Naive thymus-derived CD8-positive, alpha-beta T cell (primary cell): ENCODE measurements at places on chromosomes 16 and 17. TPM values are rescaled to one million over a fixed set of nuclear protein-coding genes. Genes with fewer than 3 reads are reported as not detected.
A peak's percentile ranks its signal among the peaks of the same experiment; 100 is the strongest.

TAT gene
- not detected for total RNA-seq

DNA sequence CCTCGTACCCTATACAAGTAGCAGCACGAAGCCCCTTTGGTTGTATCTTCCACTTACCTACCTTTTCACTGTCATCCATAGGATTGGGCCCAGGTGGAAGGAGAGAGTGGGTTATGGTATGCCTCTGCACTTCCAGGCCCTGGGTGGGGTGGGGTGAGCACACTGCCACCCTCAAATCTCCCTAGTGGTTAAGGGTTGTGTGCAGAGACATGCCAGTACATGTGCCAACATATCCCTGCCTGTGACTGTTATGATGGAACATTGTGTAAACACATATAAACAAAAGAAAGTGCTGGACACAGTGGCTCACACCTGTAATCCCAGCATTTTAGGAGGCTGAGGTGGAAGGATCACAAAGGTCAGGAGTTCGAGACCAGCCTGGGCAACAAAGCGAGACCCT lies 11.1 kb downstream of the HROB start:
- H3K4me1 ChIP-seq = no peaks in the 10 kb centered on the region
- H3K36me3 ChIP-seq = no peaks in the 10 kb centered on the region
- DNase-seq = no peak
- H3K27me3 ChIP-seq = peaks cover 3% of the 10 kb centered on the region
- no peak overlapping the region for H3K4me3 ChIP-seq

DNA sequence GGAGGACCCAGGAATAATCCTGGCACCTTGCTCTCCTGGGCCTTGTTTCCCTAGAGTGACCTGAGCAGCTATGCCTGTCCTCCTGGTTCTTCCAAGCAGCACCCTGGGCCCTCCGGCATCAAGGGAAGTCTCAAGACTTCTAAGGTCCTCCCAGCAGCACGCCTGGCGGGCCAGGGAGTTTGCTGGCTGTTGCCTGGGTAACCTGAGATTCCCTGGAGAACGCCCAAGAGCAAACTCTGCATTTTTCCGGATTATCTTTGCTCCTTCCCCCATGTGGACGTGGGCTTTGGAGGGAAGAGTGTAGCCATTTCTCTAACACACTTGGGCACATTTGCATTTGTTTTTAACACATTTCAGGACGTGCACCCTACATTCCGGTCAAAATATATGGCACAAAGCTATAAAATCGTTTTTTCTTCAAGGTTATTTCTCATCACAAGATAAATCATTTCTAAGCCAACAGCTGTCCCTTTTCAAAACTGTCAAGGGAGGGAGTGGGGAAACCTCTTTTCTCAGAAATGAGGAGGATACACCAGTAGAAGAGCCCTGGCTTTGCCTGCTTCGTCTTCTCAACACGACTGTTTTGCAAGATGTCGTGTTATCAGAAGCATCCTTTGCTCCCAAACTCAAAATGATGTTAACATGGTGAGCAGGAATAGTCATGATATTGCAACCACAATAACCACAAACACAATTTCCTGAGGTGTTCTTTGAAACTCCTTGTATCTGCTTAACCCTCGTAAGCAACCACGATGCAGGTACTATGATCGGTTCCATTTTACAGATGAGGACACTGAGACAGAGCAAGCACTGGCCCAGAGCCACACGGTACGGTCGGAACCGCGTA lies 116.5 kb downstream of the ADCY9 start:
- no peak for DNase-seq
- peaks cover 3% of the 10 kb centered on the region for H3K36me3 ChIP-seq
- H3K27me3 ChIP-seq = no peaks in the 10 kb centered on the region
- H3K27ac ChIP-seq = no peak overlapping the region

DNA sequence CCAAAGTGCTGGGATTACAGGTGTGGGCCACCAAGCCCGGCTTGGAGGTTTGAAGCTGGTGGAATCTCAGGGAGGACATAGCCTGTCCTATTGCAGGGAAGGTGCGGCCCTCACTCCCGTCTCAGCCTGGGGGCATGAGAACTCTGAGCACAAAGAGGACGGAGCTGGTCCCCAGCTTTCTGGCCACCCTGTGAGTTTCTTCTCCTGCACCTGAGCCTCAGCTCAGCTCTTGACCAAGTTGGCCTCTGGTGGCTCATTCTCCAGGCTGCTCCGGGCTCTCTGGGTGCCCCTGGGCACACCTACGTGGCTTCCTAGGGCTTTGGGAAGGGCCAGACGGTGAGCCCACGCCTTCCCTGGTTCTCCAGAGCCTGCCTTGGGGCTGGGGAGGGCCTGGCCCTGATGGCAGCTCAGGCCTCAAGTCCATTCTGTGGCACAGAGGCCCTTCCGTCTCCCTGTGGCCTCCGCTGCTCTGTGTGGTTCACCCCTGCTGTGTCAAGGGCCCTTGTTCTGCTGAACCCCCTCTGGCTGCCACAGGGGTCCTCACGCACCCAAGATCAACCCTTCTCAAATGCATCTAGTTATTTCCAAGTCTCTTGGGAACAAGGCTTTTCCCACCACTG lies 6.9 kb upstream of the FASN start:
- H3K27me3 ChIP-seq = no peaks in the 10 kb centered on the region
- peaks cover 10% of the 10 kb centered on the region for H3K4me1 ChIP-seq
- peak overlapping the region; percentile 85 for H3K27ac ChIP-seq
- peak overlapping the region; percentile 88 for H3K4me3 ChIP-seq
- H3K36me3 ChIP-seq = peaks cover 3% of the 10 kb centered on the region

GRCh38 chr16:84924331-84925091 lies 86.8 kb downstream of the ZDHHC7 start:
- no peaks in the 10 kb centered on the region for H3K27me3 ChIP-seq
- H3K36me3 ChIP-seq = no peaks in the 10 kb centered on the region
- peaks cover 3% of the 10 kb centered on the region for H3K4me1 ChIP-seq
- no peak overlapping the region for H3K4me3 ChIP-seq
- H3K27ac ChIP-seq = no peak overlapping the region
- DNase-seq = no peak

GRCh38 chr17:35554668-35555067 lies 6.0 kb downstream of the SLFN14 start:
- no peaks in the 10 kb centered on the region for H3K27me3 ChIP-seq
- no peaks in the 10 kb centered on the region for H3K36me3 ChIP-seq
- peak overlapping the region; percentile 34 for H3K27ac ChIP-seq
- DNase-seq = no peak

DNA sequence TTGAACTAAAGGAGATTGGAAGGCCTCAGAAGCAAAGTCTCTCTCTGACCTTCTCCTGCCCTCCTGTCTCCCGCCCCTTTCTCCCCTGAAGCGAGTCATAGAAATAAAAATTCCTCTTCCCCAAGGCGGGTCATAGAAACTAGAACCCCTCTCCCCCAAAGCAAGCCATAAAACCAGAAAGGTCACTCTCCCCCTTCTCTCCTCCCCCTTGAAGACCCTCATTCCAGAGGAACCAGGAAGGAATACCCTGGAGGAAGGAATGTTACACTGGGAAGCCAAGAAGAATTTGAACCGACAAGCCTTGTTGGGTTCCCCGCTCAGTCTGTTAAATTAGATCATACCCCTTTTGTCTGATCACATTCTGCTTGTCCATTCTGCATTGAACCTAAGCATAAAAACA lies 2.7 kb upstream of the GJC1 start:
- H3K36me3 ChIP-seq = no peaks in the 10 kb centered on the region
- DNase-seq = no peak
- no peak overlapping the region for H3K27ac ChIP-seq
- H3K27me3 ChIP-seq = peaks cover 15% of the 10 kb centered on the region

GRCh38 chr17:83202002-83203000 lies 122.9 kb downstream of the METRNL start:
- H3K27me3 ChIP-seq = no peaks in the 10 kb centered on the region
- no peak overlapping the region for H3K27ac ChIP-seq
- H3K36me3 ChIP-seq = no peaks in the 10 kb centered on the region
- DNase-seq = no peak
- H3K4me3 ChIP-seq = no peak overlapping the region
- H3K4me1 ChIP-seq = peaks cover 62% of the 10 kb centered on the region

GRCh38 chr16:17382514-17382913 lies 88.2 kb downstream of the XYLT1 start:
- no peak overlapping the region for H3K4me3 ChIP-seq
- no peak for DNase-seq
- H3K4me1 ChIP-seq = peaks cover 87% of the 10 kb centered on the region
- H3K27me3 ChIP-seq = no peaks in the 10 kb centered on the region
- no peaks in the 10 kb centered on the region for H3K36me3 ChIP-seq
- H3K27ac ChIP-seq = peak overlapping the region; percentile 91

KRTAP4-4 gene
- total RNA-seq = not detected

CDK5R1 gene
- total RNA-seq = 17.6 TPM

- peaks cover 9% of the 10 kb centered on the region for H3K27me3 ChIP-seq
- H3K4me1 ChIP-seq = no peaks in the 10 kb centered on the region
- DNase-seq = peak; percentile 21
- H3K36me3 ChIP-seq = no peaks in the 10 kb centered on the region
These were observed 2.5 kb downstream of the KRT17 start for GRCh38 chr17:41621916-41622315.
